Neural progenitor cell (in vitro differentiated cells): ENCODE measurements at places on chromosomes 12 and 14. TPM values are rescaled to one million over a fixed set of nuclear protein-coding genes. Genes with fewer than 3 reads are reported as not detected.

PPP2R5C gene
- total RNA-seq = 113 and 183 TPM in 2 replicates

GRCh38 chr12:58889557-58889956, 30.7 kb downstream of the LRIG3 start:
- DNase-seq = no peak
- no peak overlapping the region for H3K4me3 ChIP-seq
- peaks cover 9% of the 10 kb centered on the region for H3K4me1 ChIP-seq
- H3K36me3 ChIP-seq = peaks cover 22% of the 10 kb centered on the region
- H3K27ac ChIP-seq = no peak overlapping the region
- no peaks in the 10 kb centered on the region for H3K27me3 ChIP-seq

GRCh38 chr12:75699728-75700496, 188.5 kb upstream of the KRR1 start:
- no peak for DNase-seq
- no peak overlapping the region for H3K4me3 ChIP-seq
- H3K4me1 ChIP-seq = no peaks in the 10 kb centered on the region
- no peak overlapping the region for H3K27ac ChIP-seq
- no peaks in the 10 kb centered on the region for H3K36me3 ChIP-seq

- no peak for DNase-seq
- H3K4me1 ChIP-seq = no peaks in the 10 kb centered on the region
- no peak overlapping the region for H3K27ac ChIP-seq
- no peak overlapping the region for H3K4me3 ChIP-seq
- no peaks in the 10 kb centered on the region for H3K36me3 ChIP-seq
- no peaks in the 10 kb centered on the region for H3K27me3 ChIP-seq
Measured at GRCh38 chr12:131395971-131396573, 314.8 kb upstream of the SFSWAP start.

- peaks cover 87% of the 10 kb centered on the region for H3K27me3 ChIP-seq
- peaks cover 50% of the 10 kb centered on the region for H3K4me1 ChIP-seq
- no peak overlapping the region for H3K27ac ChIP-seq
- DNase-seq = no peak
Measured at GRCh38 chr12:48019639-48020265, 15.5 kb upstream of the COL2A1 start.

- no peaks in the 10 kb centered on the region for H3K4me1 ChIP-seq
- H3K36me3 ChIP-seq = no peaks in the 10 kb centered on the region
- no peak for DNase-seq
- H3K27ac ChIP-seq = no peak overlapping the region
Measured at GRCh38 chr12:131941987-131942341, 7.8 kb upstream of the EP400 start.
